KG1 (cell line): ENCODE measurements at places on chromosomes 16 and 17.

DNA sequence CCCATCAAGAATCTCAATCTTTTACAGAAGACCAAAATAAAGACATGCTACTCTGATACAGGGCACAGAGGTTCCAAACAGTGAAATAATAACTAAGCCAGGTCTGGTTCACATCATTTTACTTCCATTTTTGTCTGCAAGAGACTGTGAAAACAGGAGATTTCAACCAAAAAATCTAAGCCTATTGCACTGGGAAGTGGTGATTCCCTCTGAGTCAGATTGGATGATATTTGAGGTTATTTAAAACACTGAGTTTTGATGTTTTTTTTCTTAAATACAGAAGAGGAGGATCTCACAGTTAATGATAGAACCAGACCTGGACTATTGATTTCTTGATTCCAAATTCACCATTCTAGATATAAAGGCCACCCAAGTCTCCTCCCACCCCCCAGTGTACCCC lies 117.3 kb upstream of the FAM20A start:
- no peak for DNase-seq

- DNase-seq = no peak
These were observed 106.3 kb upstream of the PSMD7 start for GRCh38 chr16:74190292-74190691.

DNA sequence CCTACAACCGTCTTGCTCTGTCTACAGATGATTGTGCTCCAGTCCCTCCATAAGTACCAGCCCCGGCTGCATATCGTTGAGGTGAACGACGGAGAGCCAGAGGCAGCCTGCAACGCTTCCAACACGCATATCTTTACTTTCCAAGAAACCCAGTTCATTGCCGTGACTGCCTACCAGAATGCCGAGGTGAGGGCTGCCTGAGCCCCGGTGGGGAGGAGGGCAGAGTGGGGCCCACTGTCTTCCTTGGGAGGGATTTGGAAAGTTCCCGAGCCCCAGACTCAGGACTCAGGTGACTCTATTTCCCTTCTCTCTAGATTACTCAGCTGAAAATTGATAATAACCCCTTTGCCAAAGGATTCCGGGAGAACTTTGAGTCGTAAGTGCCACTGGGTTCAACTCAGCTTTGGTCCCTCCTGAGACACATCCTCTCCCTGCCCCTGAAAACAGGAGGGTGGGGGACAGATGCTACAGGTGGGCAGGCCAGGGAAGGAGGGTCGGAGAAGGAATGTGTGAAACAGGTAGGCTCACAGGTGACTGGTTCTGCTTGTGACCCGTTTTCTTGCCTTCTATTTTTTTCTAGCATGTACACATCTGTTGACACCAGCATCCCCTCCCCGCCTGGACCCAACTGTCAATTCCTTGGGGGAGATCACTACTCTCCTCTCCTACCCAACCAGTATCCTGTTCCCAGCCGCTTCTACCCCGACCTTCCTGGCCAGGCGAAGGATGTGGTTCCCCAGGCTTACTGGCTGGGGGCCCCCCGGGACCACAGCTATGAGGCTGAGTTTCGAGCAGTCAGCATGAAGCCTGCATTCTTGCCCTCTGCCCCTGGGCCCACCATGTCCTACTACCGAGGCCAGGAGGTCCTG lies 11.4 kb downstream of the TBX21 start:
- DNase-seq = no peak

DNA sequence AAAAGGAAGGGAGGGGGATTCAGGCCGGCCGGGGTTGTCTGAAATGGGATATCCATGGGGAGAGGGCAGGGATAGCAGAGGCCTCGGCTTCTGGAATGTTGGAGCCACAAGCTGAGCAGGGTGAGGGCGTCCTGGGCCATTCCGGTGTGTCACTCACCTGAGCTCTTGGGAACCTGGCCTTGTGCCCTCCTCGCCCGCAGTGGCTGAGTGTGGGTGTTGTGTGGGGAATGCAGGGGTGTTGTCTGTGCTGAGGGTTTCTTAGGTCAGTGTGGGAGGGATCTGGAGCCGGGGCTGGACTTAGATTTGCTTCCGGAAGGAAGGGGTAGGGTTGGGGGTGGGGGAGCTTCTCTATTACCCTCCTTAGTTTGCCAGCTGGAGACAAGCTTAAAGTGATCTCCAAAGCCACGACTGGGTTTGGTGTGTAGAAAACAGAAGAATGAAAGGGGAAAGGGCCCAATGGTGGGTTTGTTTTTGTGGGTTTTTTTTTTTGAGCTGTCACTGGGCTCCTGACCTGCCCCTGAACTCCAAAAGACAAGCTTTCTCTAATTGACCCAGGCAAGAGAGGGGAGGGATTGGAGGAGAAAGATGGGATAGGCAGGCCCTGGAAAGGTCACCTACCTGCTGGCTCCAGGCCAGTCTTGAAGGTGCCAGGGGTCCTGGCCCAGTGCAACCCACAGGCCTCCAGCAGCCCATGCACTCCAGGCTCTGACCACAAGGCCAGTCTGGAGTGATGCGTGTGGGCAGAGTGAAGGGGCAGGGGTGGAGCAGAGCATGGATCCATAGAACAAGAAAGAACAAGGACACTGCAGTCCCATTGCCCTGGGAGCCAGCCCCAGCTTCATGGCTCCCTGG lies at the start of gene SULT1A2:
Gene SULT1A2 (minus strand): TSS at position 211 of the 852 bp plus-strand sequence. CDS start 1,120 bp downstream, outside the sequence.
- no peak for DNase-seq
